ENCODE measurements at places on chromosomes 3 and 15.

GRCh38 chr3:179074656-179075055, 3.0 kb upstream of the ZMAT3 start:
- no peak for DNase-seq

- DNase-seq: peak; percentile 20
Measured at GRCh38 chr3:101643861-101644613, 32.9 kb downstream of the ZBTB11 start.

DNA sequence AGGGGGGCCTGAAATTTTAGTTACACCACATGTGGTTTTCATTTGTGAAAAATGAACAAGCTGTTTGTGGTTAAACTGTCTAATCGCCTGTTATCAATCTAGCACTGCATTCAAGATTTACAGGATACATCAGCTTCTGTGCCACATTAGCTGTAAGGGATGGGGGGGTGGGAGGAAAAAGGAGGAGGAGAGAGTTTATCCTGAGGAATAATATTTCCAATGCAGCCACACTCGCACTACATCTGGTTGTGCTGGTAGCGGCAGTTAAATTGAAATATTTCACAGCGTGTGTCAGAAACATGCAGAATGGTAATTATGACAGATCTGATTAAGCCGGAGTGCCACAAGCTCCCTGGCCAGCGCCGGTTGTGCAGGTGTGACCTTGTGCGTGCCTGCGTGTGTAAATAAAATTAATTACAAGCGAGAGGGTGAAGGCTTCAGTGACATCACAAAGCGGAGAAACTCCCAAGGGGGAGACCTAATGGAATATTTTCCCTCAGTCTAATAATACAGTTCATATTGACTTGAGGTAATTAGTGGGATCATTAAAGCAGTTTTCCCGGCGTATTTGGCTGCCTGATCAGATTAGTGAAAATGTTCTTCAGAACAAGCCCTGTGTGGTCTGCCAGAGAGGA, 55.5 kb downstream of the SATB1 start:
- DNase-seq: no peak

DNA sequence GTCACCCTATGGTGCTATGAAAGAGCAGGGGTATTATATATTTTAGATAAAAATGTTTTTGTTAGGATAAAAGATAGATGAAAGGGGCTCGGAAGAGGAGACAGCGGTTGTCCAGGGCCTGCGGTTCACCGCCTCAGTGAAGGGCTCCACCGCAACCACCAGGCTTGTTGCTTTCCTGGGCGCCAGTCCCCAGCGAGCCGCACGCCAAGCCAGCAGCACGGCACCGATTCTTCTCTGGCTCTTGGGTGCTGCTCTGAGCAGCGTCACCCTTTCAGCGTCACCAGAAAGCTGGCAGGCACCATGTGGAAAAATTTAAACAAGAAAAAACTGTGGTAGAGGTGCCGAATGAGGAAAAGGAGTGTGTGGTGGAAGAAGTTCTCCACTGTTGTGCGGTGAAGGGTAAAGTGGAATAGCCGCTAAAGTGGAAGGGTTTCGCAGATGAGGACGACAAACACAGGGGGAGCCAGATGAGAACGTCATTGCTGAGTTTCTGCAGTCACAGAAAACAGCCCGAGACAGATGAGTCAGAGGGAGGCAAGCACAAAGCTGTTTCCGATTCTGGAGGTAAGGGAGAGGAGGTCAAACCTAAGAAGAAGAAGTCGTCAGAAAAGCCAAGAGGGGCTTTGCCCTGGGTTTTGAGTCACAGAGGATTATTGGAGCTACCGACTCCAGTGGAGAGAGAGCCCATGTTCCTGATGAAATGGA, 569.2 kb downstream of the ZBBX start:
- DNase-seq: no peak

DNA sequence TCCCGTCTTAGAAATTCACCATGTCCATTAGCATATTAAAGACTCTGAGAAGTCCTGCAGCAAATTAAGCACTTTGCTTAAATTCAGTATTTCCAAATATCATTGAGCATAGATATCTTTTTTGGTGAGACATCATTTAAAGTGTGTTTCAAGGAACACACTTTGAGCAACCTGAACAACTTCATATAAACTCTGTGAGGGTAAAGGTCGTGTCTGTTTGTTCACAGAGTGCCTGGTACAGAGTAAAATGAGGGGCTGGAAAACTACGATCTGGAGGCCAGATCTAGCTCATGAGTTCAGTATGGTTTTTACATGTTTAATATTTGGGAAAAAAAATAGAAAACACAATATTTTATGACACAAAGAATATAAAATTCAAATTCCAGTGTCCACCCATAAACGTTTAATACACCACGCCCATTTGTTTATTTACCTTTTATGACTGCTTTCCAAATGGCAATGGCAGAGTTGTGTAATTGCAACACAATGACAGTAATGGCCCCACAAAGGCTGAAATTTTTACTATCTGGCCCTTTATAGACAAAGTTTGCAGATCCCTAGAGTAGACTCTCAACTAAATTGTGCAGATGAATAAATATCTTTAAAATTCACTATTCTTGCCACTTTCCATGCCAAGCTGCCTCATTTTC, 67.4 kb downstream of the SNTN start:
- DNase-seq: no peak

GRCh38 chr3:73383470-73384049, 241.2 kb downstream of the PDZRN3 start:
- DNase-seq: no peak

GRCh38 chr3:124599147-124599765, 131.0 kb upstream of the UMPS start:
- no peak for DNase-seq

- no peak for DNase-seq
Measured at GRCh38 chr15:69341356-69341755, 42.6 kb downstream of the PAQR5 start.

DNA sequence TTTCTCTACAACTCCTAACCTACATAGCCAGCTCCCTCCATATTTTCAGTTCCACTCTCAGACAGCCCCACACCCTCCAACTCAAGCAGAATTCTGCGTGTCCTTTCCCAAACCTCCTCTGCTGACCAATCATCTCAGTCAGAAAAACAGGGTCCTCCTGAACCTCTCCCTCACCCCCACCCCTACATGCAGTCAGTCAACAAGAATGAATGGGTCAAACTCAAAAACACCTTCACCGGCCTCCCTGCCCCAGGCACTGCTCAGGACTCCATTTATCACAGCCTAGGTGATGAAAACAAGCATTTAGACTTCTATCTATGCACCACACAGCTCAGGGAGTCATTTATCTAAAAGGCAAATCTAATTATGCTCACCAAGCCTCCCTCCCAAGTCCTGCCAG, 32.4 kb downstream of the MYL3 start:
- no peak for DNase-seq

DNA sequence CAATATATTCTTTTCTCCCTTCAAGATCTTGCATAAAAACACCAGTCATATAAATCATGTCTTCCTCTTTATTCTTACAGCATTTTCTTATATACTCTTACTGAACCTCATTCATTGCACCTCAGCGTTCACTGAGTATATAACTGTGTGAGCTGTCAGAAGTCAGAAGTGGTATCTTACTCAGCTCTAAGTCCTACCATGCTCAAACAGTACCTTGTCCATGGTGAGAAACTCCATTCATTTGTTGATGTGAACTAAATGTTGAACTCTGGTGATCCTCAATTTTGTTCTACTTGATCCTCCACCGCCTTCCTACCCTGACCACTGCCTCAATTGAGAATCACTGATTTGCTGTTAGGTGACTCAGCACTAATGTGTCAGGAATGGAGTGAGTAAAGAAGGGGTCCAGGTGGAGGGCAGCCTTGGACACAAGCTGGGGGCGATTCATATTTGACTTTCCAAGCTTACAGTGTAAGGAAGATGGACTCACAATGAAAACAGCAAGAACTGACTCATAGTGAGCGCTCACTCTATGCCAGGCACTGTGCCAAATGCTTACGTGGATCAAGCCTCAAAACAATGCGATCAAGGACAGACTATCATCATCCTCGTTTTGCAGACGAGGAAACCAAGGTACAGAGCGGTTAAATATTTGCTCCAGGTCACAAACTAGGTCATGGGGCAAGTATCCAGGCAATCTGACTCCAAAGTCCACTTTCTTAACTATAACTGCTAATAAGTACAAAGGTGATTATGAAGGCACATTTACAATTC, 13.5 kb upstream of the ZFYVE19 start:
- DNase-seq: peak; percentile 96

DNA sequence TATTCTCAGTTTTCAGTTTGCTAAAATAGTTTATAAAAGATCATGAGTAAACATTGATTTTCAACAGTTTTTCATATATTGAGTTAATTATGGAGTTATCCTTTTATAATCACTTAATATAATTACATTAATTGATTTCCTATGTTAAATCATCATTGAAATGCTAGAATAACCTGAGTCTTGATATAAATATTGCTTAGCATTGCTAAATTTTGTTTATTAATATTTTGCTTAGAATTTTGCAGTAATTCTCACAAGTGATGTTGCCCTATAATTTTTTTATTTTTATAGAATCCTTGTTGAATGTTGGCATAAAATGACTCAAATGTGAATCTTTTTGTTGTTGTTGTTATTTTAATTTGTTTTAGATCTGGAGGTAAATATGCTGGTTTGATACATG, 654.2 kb downstream of the OTOL1 start:
- no peak for DNase-seq

DNA sequence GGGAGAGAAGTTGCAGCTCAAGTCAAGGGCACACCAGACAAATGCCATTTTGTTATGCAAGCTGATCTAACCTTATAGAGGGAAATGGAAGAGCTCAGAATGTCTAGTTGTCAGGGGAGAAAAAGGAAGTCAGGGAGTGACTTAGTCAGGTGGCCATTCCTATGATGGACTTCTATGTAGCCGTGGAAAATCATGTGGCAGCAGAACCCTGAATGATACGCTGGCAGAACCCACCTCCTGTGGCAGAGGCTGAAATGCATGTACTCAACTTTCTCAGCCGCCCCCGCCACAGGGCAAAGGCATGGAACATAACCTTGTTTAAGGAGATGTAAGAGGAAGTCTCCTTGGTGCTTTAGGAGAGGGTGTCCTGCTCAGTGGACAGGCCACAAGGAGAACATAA, 37.7 kb upstream of the PARL start:
- no peak for DNase-seq

DNA sequence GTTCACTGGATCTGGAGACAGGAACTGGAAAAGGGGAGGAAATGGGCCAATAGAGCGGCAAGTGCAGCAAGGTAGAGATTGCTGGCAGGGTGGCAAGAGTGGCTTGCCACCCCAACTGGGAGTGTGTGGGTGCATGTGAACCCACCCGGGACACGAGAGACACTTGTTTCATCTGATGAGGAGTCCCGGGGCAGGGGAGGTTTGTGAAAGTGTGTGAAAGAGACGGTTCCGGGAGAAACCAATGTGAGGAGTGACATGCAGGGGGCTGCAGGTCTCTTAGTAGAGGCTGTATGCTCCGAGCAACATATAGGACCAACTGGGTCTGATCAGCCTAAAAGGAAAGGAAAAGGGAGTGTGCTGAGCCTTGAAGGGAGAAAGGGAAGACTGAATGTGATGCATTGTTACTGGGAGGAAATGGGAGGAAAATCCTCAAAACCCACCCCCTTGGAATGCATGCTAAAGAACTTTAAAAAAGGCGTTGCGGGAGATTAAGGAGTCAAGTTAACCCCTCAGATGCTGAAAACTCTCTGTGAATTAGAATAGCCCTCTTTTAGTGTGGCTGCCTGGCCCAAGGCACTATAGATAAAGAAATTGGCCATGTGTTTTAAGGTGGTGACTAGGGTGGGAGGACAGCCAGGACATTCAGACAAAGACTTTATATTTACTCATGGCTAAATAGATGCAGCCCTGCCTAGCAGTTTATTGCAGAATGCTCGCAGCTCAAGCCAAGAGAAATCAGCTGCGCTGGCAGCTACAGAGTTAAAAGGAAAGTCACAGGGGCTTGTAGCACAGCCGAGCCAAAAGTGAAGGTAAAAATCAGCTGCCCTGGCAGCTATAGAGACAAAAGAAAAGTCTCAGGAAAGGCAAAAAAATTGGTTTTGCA, 9.1 kb upstream of the SLC9C1 start:
- DNase-seq: peak; percentile 52

- no peak for DNase-seq
Measured at GRCh38 chr3:113070072-113070640, 79.4 kb downstream of the GTPBP8 start.

DNA sequence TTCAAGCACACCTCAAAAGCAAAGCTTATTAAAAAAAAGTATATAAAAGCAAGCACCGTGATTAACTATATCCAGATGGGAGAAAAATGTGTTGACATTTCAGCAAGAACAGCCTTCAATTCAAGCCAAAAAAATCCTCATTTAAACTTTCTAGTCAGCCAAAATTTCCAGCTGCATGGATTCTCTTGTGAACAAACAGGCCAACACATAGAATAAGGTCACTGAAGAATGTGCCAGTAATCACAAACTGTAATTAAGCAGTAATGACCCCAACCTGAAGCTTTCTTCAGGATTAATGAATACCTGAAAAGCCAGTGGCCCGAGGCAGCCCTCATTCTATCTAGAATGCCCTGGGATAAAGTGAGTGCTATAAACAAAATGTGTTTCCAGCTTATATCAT, 130.7 kb upstream of the KCNMB2 start:
- no peak for DNase-seq

- no peak for DNase-seq
Measured at GRCh38 chr3:118564800-118565199, 469.8 kb downstream of the IGSF11 start.

DNA sequence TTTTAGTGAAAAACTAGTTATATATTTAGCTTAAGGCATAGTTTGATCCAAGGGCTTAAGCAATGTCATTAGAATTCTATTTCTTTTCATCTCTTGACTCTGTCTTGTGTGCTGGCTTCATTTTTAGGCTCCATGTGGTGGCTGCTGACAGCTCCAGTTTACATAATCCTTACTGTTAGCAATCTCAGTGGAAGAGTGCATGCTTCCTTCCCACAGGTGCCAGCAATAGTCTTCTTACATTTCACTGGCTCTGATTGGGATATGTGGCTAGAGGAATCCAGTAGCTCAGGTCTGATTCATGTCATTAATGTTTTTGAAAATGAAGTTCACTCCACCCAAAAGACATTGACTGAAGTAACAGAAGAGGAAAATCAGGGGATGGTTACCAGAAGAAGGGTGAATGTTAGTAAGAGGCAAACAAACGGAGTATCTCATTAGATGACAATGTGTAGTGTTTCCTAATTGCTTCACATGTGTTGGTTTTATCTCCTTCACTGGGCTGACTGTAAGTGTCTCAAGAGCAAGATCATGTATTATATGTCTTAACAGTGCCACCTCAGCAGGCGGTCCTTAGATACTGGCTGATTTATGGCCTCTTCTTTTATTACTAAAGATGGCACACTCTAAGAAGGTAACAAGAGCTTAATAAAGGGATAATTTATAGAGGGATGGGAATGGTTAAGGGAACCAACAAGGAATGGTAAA, 25.6 kb upstream of the TCF12 start:
- peak; percentile 10 for DNase-seq

GRCh38 chr3:110944782-110945181, 126.8 kb upstream of the NECTIN3 start:
- DNase-seq: no peak

GRCh38 chr15:100095541-100096247, 246.1 kb downstream of the ADAMTS17 start:
- DNase-seq: no peak
